Dermis microvascular lymphatic vessel endothelial cell (primary cell): ENCODE measurements at places on chromosomes 16 and 17. TPM values are rescaled to one million over a fixed set of nuclear protein-coding genes. Genes with fewer than 3 reads are reported as not detected.

ZNF597 gene
- 1.5 and 2.5 TPM in 2 replicates for total RNA-seq

WNK4 gene
- 2.1 and 2.4 TPM in 2 replicates for total RNA-seq

DNA sequence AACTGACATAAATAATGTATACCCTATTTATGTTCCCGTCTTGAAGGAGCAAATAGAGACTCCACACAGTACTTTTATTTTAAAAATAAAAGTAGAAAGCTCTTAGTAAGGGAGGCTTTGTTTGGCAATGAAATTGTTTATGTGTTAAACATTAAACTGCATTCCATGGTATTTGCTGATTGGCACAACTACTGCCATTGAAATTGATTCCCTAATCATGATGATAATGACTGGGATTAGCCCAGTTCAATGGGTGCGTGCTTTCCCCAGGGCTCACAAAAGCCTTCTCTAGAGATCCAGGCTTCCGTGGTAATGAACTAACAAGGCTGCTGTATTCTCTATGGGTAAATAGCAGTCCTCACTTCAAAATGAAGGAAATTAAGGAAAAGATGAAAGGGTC is 67.5 kb downstream of the GPRC5B start:
- no peak for DNase-seq

DNA sequence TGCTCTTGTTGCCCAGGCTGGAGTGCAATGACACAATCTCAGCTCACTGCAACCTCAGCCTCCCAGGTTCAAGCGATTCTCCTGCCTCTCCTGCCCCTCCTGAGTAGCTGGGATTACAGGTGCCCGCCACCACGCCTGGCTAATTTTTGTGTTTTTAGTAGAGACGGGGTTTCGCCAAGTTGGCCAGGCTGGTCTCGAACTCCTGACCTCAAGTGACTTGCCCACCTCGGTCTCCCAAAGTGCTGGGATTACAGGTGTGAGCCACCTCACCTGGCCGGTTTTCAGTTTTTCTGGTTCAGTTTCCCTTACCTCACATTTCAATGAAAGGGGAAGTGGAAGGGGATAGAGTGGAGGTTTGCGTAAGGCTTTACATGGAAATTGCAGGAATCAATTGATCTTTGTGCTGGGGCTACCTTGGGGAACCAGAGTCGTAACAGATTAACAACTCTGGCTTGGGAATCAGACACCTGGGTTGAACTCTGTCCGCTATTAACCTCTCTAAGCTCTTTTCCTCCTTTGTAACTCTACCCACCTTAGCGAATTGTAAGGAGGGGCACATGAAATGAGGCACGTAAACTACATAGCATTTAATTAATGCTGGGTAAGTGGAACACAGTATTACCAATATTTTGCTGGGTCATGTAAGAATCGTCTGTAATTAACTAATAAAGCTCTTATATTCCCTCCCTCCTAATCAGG is 3.2 kb downstream of the MPV17L start:
- DNase-seq: no peak

TMEM114 gene
- total RNA-seq: not detected in 2 replicates

TIGD7 gene
- 2.8 and 2.9 TPM in 2 replicates for total RNA-seq

GRCh38 chr17:45022655-45023339 is 28.6 kb downstream of the DCAKD start:
- DNase-seq: no peak

- no peak for DNase-seq
These were observed 39.4 kb upstream of the SMPD3 start for GRCh38 chr16:68487669-68488068.

DNA sequence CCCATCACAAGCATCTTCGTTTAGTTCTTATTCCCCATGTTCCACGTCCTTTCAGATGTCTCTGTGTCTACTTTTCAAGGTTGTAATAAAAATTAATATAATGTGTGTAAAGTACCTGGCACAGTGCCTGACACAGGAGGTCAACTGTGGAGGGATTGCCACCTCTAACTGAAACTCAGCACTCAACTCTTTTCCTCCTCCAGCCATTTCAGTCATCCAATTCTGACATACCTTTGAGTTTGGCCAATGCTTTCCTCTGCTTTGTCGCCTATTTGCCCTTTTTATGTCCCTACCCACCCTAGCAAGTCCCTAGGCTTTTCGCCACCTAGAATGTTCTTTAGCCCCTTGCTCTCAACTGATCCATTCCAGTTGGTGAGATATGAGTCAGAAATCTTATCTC is 1.6 kb downstream of the UBE2Z start:
- DNase-seq: peak; percentile 44

XYLT1 gene
- total RNA-seq: 0.51 and 1.0 TPM in 2 replicates

DNA sequence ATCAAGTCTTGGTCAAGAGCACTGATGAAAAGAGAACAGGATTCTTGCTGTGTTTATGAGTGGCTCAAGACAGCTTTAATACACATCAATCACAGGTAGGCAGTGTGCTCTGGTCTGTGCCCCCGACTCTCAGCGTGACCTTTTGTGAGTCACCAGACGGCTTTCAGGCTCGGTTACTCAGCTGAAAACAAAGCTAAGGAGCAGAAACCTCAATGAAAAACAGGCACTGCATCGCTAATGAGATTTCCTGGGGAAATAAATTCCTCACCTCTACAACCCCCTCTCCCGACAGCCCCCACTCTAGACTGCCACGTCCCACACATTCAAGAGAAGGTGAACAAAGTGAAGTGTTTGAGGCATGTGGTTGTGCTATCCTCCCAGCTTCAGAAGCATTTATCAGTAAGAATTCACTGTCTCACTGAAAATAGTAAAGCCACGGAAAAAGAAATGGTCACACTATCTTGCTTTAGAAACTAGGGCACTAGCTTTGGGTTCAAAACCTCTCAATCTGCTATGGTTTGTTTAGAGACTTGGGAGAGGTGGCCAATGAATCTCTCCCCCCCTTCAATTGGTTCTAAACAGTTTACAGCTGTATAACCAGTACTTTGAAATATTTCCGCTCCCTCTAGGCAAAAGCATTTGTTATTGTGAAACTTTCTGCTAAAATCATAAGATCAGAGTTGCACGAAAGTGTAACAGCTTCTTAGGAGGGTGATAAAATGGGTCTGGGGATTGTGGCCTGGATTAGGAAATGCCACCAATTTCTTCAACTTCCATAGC is 199.5 kb upstream of the PMFBP1 start:
- DNase-seq: peak; percentile 96

GRCh38 chr16:62079236-62079635 is 43.0 kb upstream of the CDH8 start:
- no peak for DNase-seq

DNA sequence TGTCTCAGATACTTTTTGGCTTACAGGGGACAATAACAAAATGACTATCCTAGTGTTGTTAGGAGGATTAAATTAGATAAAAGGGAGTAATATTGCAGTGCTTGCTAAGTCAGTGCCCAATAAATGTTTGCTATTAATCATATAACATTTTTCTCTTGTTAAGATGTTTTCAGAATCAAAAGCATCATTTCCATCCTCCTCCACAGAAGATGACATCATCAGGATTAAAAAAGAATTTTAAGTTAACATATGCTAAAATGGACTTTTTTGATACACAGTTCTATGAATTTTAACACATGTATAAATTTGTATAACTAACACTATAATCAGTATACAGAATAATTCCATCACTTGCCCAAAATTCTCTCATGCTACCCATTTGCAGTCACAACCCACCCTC is 492.6 kb downstream of the GRIN2A start:
- no peak for DNase-seq

DNA sequence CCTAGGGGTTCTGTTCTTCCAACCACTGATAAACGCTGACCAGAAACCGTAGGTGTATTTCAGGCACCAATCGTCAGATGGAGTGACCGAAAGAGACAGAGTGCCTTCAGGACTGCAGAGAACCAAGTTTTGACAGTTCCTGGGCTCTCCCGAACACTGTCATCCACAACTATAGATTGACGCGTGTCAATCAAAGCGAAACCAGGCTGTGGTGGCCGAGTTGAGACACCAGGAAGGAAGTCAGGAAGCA is 11.9 kb upstream of the AURKB start:
- DNase-seq: no peak

PIK3R5 gene
- total RNA-seq: not detected in 2 replicates

- DNase-seq: no peak
These were observed 67.8 kb downstream of the MAF start for GRCh38 chr16:79532785-79533184.

- no peak for DNase-seq
These were observed 3.7 kb upstream of the MRPL28 start for GRCh38 chr16:373848-374615.

- no peak for DNase-seq
These were observed 13.7 kb downstream of the DYNLL2 start for GRCh38 chr17:58096892-58097291.

WNT3 gene
- total RNA-seq: 0.76 and 0.90 TPM in 2 replicates

GRCh38 chr17:48150597-48151001 is 43.0 kb downstream of the SNX11 start:
- no peak for DNase-seq

- DNase-seq: no peak
These were observed 36.7 kb downstream of the TNFRSF13B start for GRCh38 chr17:16935241-16935663.

GRCh38 chr16:70437017-70437581 is 1.8 kb downstream of the ST3GAL2 start:
- no peak for DNase-seq

DNA sequence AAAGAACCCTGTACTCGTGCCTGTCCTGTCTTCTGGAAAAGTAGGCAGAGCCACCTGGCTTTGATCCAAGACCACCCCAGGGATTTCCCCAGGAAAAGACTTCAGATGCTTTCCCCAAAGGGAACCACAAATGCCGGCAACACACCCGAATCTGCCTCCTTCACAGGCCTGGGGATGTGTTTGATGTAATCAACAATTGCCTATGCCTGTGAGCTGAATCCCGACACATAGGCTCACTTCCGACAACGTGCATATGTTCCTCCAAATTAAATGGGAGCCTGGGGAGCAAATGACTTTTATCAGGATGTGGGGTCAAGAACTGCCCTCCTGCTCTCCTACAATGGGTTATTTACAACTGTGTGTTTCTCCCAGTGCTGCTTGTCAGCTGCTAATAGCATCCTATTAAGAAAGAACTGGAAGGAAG is 535.2 kb upstream of the CDH11 start:
- DNase-seq: no peak

DNA sequence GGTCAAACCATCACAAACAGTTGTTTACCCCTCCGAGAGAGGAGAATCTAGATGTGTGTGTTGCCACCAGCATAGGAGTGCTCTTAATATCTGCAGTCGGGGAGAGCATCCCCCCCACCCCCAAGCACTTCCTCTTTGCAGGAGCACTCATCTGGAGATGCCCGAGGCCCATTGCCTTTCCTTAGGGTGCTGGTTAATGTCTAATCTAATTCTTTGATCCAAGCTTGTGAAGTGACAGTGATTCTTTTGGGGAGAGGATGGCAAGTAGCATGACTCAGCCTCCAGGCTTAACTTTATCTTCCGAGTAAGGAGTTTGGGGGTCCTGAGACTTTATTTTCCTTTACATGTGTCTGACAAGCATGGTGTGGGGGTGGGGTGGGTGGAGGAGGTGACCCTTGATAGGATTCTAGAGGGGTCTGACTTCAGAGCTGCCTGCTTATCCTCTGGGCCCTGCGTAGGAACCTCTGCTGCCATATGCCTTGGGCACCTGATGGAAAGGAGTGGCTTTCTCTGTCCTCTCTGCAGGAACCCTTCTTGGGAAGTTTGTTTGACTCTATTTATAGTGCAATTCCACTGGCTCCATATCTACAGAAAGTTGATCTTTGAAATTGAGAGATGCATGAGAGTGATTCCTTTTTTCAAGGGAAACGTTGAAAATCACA is 207.1 kb downstream of the SPECC1 start:
- no peak for DNase-seq

GRCh38 chr16:52597073-52597771 is 50.3 kb upstream of the TOX3 start:
- no peak for DNase-seq

GDPD1 gene
- 0.90 and 1.1 TPM in 2 replicates for total RNA-seq

DNA sequence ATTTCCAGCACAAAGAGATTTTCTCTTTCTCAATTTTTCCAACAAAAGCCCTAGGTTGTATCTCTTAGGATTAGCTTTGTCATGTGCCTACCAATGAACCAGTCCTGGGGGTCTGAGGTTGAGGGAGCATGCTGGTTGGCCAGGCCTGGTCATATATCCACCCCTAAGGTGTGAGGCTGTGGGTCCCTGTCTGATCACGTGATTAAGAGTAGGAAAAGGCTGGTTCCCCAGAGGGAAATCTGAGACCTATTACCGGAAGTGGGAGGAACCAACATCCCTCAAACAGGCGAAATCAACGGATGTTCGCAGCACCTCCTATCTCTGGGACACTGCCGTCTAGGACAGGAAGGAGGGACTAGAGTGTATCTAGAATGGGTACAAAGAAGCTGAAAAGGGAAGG is 185.7 kb upstream of the IRX5 start:
- no peak for DNase-seq

DNA sequence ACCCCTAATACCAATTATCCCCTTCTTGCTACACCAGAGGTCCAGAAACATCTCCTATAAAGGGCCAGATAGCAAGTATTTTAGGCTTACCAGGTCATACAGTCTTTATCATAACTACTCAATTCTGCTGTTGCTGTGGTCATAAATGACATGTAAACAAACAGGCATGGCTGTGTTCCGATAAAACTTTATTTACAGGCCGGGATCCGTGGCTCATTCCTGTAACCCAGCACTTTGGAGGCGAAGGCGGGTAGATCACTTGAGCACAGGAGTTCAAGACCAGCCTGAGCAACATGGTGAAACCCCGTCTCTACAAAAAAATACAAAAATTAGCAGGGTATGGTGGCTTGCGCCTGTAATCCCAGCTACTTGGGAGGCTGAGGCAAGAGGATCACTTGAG is 12.3 kb downstream of the ASGR1 start:
- no peak for DNase-seq

KLHDC4 gene
- total RNA-seq: 16.6 and 17.6 TPM in 2 replicates

GRCh38 chr17:40555296-40556190 is 9.7 kb downstream of the CCR7 start:
- DNase-seq: no peak

CACNG3 gene
- total RNA-seq: not detected in 2 replicates

- DNase-seq: no peak
These were observed 43.6 kb downstream of the TEX14 start for GRCh38 chr17:58648236-58648635.

- DNase-seq: no peak
These were observed 46.5 kb upstream of the GSE1 start for GRCh38 chr16:85566561-85567100.

TERF2IP gene
- total RNA-seq: 32.3 and 39.6 TPM in 2 replicates

TRPV3 gene
- total RNA-seq: 0.13 TPM in 1 of 2 replicates, not detected in the other
